Activated naive CD8-positive, alpha-beta T cell treated with anti-CD3 and anti-CD28 coated beads for 36 hours (primary cell): ENCODE measurements at places on chromosomes 1 and 21.
A peak's percentile ranks its signal among the peaks of the same experiment; 100 is the strongest.

DNA sequence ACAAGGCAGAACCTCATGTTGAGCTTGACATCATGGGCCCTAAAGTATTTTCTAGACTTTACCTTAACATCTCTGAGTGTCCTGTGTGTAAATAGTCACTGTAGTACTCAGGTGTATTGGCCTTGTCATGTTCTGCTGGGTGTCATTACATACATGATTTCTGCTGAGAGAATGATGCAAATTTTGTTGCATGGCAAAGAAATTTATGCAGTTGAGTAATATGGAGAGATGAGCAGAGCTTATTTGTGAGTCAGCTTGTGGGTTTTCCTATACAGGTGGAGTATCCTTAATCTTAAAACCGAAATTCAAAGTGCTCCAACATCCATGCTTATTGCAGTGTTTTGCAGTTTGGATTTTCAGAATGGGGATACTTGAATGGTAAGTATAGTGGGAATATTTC is 36.6 kb downstream of the RGL1 start:
- no peak for DNase-seq

GRCh38 chr1:220487297-220487820 is 40.6 kb upstream of the MARK1 start:
- peak; percentile 39 for DNase-seq

- DNase-seq: no peak
Measured at GRCh38 chr1:151783796-151784195, 6.5 kb downstream of the TDRKH start.

DNA sequence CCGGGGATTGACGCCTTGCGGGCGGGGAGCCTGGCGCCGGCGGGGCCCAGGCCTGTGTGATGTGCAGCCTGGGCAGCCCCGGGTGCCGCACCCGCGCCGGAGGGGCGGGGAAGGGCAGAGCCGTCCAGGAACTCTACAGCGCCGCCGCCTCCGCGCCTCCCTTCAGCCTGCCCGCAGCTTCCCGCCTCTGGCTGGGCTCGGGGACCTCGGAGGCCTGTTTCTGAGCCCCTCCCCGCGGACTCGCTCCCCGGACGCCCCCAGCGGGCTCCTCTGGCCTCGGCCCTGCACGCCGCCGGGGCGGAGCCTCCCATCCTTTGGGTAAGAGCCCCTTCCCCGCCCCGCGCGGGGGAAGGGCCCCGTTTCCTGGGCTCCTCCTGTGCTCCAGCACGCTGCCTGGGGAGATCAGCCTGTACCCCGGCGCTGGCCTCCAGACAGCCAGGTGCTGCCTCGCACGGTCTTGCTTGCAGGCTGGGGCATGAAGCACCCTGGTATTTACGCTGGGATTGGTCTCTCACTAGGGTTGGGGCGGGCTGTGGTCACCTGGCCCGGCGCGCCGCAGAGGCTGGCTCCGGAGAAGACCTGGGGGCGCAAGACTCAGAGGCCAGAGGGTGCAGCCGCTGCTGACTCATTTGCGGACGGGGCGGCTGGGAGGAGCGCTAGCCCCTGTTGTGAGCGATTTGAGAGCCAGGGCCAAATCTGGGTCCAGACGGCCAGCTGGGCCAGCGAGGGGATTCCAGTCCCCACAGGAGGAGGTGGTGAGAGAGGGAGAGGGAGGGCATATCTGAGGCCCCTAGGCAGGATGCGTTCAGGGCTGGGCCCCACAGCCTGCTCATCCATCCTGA is 5.7 kb upstream of the ACOT11 start:
- DNase-seq: peak; percentile 74

- DNase-seq: peak; percentile 65
Measured at GRCh38 chr1:247639381-247639981, 34.1 kb downstream of the OR2G3 start.

DNA sequence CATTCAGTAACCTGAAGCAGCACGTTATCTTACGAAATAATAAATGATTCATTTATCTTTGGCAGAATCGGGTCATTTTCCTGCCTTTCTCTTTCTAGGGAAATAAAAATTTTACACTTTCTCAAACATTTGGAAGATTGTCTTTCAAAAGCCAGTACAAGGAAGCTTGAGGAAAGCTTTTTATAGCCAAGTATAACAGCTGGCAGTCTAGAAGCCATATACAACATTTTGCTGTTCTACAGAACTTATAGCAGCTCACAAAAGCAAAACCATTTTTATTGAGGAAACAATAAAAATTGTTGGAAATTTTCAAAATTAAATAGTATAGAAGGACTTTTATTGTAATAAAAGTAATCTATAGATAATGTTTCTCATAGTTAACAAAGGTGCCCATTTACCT is 448.6 kb downstream of the SMYD3 start:
- no peak for DNase-seq

- no peak for DNase-seq
Measured at GRCh38 chr1:156815961-156816422, 656 bp downstream of the SH2D2A start.

DNA sequence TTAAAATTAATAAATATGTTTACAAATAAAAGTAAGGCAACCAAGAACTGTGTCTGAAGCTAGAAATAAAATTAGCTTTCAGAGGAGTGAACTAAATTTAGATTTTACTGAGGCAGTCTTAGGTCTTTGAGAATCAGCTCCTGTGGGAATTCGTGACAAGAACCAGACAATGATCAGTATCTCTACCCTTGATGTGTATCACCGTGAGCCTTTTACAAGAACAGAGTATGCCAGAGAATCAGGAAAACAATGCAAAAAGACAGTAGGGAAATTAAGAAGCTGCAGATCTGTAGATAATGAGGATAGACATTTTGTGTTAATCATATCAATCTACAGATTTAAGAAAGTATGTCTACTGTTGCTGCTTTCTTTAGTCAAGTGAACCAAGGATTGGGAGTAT is 351.0 kb downstream of the COL11A1 start:
- no peak for DNase-seq

- DNase-seq: no peak
Measured at GRCh38 chr1:51002516-51002915, 32.5 kb downstream of the CDKN2C start.

GRCh38 chr1:150692720-150693119 is 4.2 kb downstream of the GOLPH3L start:
- DNase-seq: no peak

- no peak for DNase-seq
Measured at GRCh38 chr1:87452648-87453047, 124.0 kb downstream of the LMO4 start.

- no peak for DNase-seq
Measured at GRCh38 chr1:76038287-76039004, 36.1 kb upstream of the ST6GALNAC3 start.

- DNase-seq: no peak
Measured at GRCh38 chr1:248786156-248786555, 30.6 kb upstream of the LYPD8 start.

- peak; percentile 67 for DNase-seq
Measured at GRCh38 chr1:1629430-1630190, 2.4 kb upstream of the MMP23B start.

GRCh38 chr1:81717230-81717629 is 83.5 kb upstream of the ADGRL2 start:
- DNase-seq: no peak

DNA sequence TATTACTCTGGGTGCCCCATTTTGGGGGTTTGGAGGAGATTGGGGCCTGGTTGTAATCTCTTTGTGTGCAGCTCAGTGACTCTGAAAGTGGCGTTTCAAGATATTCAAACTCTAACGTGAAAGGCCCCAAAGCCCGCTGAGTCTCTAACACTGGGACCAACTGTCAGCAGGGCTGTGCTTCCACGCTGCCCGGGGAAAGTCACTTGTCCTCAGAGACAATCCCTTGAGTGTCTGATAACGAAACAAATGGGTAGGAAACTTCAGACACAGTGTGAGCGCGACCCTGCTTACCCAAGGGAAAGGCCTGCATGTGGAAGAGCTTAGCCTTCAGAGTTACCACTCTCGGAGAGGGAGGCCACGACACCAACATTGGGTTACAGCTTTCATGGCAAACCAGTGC is 837 bp downstream of the UBASH3A start:
- peak; percentile 32 for DNase-seq

- no peak for DNase-seq
Measured at GRCh38 chr1:235782601-235783000, 84.1 kb downstream of the LYST start.

GRCh38 chr1:7380712-7381111 is 390.4 kb upstream of the VAMP3 start:
- no peak for DNase-seq

DNA sequence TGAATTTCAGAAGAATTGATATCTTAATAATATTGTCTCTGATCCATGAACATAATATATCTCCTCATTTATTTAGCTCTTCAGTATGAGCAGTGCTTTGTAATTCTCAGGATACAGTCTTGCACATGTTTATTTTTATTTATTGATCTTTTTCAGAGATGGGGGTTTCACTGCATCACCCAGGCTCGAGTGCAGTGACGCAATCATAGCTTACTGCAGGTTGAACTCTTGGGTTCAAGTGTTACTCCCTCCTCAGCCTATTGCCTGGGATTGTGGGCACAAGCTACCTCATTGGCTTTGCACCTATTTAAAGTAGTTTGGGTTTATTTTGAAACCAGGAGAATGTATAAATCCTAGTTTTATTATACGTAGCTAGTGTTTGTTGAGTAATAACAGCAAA is 4.7 kb downstream of the RPS6KC1 start:
- DNase-seq: no peak

DNA sequence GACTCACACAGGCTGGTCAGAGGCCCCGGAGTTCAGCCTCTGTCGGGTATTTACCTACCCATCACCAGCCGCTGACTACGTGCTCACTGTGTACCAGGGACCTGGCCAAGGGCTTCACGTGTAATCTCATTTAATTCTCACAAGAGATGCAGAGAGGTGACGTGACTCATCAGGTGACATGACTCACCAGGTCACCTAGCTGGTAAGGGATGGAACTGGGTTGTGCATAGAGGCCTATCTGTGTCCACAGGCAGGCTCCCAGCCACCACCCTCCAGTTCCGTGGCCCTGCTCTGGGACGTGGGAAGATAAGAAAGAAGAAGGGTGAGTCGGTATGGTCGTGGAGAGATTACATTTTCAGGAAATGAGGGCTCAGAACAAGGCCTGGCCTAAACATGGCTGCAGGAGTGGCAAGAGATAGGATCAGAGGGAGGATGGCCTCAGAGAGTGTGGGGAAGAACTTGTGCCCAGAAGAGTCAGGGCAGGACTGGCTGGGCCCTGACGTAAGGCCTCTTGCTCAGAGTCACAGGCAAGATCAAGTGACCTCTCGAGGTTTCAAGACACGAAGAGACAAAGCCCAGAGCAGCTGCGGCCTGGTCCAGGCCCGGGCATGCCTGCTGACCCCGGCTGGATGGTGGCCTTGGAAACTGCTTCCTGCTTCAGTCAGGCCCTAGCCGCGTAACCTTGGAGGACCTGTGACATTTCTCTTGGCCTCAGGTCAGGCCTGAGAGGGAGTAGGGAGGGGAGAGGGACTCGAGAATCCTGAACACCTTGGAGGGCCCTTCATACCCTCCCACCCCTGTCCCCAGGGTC is 52.7 kb upstream of the WASF2 start:
- no peak for DNase-seq

GRCh38 chr1:25047506-25048240 is 117.6 kb upstream of the RUNX3 start:
- DNase-seq: no peak

GRCh38 chr1:30123896-30124295 is 599.5 kb downstream of the MATN1 start:
- no peak for DNase-seq

- DNase-seq: no peak
Measured at GRCh38 chr1:156502391-156502893, 1.9 kb upstream of the MEF2D start.

GRCh38 chr1:195754874-195755273 is 853.4 kb downstream of the KCNT2 start:
- no peak for DNase-seq

DNA sequence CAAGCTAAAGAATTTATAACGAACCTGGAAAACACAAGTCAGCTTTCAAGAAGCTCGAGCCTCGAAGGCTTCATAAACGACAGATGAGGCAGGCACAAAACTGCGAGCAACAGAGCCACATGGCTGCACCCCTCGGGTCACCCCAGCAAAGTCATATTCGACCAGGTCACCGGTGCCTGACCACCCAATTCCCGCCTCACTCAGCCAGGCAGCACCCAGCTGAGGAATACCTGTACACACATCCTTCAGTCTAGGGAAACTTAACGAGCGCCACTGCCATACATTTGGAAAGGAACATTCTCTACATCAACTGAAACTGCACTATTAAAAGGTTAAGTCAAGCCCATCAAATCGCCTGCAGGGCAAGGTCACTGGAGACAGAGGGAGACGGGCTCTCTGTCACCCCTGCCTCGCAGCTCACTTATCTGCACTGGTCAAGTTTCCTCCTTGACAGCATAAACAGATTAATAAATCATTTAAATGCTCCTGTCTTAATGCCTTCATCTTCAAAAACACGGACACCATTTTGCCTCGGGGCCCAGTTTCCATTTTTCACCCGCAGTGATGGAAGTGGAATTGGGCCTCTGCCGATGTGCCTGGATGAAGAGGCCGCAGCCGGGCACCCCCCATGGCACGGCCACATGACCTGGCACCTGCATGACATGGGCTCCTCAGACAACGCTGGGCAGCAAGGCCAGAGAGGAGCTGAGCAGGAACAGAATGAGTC is 20.6 kb downstream of the NPHP4 start:
- DNase-seq: no peak

DNA sequence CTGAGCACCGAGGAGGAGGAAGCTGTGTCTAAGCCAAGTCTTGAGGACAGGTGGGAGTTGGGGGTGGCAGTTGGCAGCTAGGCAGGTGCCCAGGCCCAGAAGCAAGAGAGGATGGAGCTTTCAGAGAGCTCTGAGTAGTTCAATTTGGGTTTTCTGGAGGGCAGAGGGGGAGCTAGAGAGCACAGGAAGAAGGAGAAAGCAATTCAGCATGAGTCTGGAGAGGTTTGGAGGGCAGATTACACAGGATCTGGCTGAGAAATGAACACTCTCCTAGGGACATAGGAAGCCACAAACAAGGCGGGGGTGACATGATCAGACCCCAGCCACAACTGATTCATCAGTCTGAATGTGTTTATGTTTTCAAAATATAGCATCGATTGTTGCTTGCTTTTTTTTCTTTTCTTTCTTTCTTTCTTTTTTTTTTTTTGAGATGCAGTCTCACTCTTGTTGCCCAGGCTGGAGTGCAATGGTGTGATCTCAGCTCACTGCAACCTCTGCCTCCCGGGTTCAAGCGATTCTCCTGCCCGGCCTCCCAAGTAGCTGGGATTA is 23.8 kb downstream of the PTPRF start:
- peak; percentile 9 for DNase-seq

DNA sequence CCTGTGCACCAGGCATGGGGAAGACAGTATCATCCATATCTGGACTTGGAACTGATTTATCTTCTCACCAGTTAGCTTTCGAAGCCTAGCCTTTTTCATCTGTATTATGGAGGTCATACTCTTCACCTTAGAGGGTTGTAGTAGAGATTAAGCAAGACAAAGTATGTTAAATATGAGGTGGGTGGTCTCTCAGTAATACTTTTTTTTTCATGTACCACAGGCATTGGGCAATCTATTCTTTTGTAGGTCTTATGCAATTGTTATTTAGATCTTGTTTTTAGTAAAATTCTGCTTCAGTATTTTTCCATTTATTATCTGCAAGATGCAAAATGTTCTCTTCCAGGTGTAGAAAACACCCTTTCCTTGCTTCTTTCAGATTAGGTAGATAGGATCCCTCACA is 35.2 kb upstream of the OR2B11 start:
- DNase-seq: no peak
